NCI-H69 (cell line): ENCODE measurements at places on chromosomes 3 and 15.

DNA sequence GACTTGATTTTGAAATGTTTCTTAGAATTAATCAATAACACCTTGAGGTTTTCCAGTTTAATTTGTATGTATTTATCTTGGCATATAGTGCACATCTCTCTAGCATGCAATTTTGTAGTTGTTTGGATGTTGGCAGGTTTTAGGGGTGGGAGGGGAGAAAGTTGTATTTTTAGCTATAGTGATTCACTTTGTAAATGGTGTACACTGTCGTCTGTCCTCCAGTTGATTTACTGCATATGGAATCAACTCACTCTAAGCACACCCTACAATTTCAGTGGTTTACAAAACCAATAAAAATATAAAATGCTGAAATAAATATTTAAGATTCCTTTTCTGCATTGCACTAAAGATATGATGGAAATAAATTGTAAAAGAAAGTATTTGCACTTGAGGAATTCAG lies 199.1 kb downstream of the CDIN1 start:
- no peak for DNase-seq

- no peak for DNase-seq
These were observed 880.8 kb downstream of the ROBO1 start for GRCh38 chr3:78887029-78887428.

- peak; percentile 39 for DNase-seq
These were observed at the start of gene SKOR1 for GRCh38 chr15:67824976-67825880. Gene SKOR1, plus strand, starts transcription at chr15:67825509. Its CDS starts 94 bp downstream, at chr15:67825603.

DNA sequence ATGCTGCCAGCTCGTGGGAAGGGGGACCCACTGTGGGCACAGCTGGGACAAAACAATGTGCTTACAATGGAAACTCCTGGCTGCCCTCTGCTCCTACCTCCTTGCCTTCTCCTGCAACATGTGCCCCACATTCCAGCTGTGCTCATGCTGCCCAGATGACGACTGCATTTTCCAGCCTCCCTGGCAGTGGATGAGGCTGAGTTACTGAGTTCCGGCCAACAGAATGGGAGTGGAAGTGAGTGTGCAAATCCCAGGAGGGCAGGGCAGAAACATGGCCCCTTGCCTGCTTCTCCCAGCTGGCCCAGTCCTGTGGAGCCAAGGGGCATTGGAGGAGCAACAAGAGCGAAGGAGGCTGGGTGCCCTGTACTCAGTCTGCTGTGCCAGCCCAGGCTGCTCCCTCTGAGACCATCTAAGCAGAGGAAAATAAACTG lies 17.1 kb downstream of the KLF15 start:
- DNase-seq: no peak
